ENCODE measurements at places on chromosomes 13 and 19.

- no peak for DNase-seq
Observed at GRCh38 chr13:80590551-80590950, 249.6 kb upstream of the SPRY2 start.

DNA sequence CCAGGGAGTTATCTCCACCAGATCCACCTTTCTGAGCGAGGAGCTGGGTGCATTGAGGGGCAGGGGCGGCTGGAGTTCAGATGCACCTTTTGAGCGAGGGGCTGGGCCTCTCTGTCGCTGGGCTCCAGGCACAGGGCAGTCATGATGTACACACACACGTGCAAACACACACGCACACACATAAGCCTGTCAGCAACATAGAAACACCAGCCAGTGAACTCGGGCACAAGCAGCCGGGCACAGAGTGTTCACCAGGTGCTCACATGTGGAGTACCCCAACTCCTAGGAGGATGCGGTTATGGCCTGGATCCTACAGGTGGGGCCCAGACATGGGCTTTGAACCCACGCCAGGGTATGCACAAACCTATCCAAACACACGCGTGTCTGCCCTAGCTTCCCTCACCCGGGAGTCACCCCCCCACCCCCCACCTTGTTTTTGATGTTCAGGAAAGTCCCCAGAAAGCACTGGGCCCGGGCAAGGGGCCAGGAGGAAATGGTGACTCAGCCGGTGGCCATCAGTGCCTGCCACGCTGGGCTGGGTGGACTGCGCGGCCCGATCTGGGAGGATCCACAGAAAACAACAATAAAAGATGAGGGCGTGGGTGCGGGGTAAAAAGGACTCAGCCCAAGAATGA lies 13.3 kb downstream of the ARRDC2 start:
- peak; percentile 63 for DNase-seq

GRCh38 chr13:111248822-111249221 lies 71.6 kb upstream of the TEX29 start:
- DNase-seq = no peak

GRCh38 chr19:51688671-51689571 lies 4.2 kb upstream of the SPACA6 start:
- no peak for DNase-seq

- DNase-seq = no peak
Observed at GRCh38 chr19:37893845-37894575, 12.4 kb downstream of the WDR87 start.

- no peak for DNase-seq
Observed at GRCh38 chr19:10295847-10296591, 6.3 kb downstream of the ICAM5 start.

- no peak for DNase-seq
Observed at GRCh38 chr13:29459813-29460355, 135.6 kb downstream of the SLC7A1 start.

- DNase-seq = peak; percentile 70
Observed at GRCh38 chr19:17873786-17874757, 2.3 kb downstream of the SLC5A5 start.

DNA sequence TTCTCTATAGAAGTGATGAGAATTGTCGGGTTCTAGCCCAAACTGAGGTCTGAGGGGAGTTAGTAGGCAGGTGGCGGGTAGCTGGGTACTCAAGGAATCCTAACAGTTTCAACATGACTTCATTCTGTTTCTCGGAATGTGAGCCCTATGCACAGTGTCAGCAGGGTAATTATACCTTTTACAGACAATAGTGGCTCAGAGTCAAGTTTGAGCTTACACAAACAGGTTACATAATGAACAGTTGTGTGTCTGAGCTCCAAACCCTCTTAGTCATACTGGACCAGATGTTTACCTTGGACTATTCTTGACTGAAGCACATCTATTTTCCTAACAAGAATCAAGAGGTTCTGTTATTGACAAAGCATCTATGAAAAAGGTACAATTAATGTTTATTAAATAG lies 1066.7 kb upstream of the PCDH20 start:
- DNase-seq = no peak

DNA sequence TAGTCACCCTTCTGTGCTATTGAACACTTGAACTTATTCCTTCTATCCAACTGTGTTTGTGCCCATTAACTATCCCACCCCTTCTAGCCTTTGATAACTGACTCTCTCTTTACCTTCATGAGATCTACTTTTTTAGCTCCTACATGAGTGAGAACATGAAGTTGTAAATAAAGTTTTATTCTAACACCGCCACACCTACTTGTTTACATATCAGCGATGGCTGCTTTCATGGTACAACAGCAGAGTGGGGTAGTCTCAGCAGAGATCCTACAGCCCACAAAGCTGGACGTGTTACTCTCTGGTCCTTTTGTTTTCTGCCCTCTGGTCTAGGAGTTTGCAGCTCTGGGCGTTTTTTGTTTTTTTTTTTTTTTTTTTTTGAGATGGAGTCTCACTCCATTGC lies 23.7 kb downstream of the VSTM1 start:
- DNase-seq = no peak

DNA sequence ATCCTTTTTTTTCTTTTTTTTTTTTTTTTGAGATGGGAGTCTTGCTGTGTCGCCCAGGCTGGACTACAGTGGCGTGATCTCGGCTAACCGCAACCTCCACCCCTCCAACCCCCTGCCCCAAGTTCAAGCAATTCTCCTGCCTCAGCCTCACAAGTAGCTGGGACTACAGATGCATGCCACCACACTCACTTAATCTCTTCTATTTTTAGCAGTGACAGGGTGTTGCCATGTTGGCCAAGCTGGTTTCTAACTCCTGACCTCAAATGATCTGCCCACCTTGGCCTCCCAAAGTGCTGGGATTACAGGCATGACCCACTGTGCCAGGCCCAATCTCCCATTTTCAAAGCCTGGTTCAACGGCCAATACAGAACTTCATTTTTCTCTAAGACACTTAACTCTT lies 9.1 kb downstream of the FOXO1 start:
- DNase-seq = no peak

- no peak for DNase-seq
Observed at GRCh38 chr19:4635754-4636116, 3.6 kb upstream of the TNFAIP8L1 start.

GRCh38 chr19:49069026-49069425 lies 3.5 kb downstream of the KCNA7 start:
- no peak for DNase-seq

DNA sequence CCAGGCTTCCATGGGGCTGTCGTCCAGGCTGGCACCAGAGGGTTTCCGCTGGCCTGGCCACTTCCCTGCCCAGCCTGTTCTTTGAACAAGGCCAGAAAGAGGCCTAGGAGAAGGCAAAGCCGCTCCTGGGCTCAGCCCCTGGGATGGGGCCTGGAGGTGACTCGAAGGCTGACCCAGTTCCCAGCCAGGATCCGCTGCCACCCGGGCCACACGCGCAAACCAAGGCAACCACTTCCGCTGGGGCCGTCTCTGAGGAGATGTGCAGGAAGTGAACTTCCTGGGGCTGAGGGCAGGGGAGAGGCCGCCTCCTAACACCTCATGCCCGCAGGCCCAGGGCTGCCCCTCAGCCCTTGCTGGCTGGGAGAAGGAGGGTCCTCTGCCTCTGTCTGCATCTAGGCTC lies 15.2 kb downstream of the PLEKHF1 start:
- DNase-seq = peak; percentile 55

DNA sequence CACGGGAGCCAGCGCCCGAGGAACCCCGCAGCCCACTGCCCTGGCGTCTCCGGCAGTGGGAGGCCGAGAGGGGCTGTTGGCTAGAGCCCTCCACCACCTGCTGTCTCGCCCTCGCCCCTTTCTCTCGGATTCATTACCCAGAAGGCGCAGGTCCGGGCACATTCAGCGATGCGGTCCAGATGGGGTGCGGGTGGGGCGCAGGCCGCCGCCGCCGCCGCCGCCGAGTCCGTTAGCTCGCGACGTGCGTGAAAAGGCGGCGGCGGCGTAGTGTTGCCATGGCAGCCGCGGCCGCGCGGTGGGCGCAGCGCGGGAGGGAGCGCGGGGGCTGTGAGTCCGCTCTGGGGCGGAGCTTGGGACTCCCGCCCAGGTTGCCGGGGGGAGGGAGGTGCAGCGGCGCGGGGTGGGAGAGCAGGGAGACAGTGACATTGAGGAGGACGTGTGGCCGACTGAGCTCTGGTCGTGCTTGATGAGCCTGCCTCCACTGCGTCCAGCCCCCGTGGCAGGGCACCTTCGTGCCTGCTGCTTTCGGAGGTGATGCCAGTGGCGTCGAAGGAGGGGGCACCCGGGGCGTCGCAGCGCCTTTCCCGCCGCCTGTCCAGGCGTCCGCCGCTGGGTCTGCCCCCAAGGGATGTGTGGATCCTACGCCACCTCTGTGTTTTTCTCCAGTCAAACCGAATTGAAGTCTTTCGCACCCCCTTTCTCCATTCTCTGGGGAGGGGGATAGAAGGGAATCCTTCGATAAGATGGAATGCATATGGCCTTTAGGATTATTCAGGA lies at the start of gene KATNAL1:
Gene KATNAL1, minus strand, starts transcription at position 358 of the 777 bp plus-strand sequence. CDS start 23,774 bp downstream, outside the sequence.
- peak; percentile 63 for DNase-seq

DNA sequence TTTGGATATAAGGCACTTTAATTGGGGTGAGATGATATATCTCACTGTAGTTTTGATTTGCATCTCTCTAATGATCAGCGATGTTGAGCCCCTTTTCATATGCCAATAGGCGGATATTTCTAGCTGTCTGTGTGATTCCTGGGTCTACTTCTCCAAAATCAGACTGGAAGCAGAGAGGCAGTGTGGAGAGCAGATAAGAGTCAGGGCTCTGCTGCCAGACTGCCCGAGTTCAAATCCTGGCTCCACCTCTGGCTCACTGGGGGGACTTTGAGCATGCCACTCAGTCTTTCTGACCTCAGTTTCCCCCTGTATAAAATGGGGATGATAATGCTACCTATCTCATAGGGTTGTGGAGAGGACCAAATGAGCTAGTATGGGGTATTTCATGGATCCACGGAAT lies 24.0 kb upstream of the ACP7 start:
- no peak for DNase-seq
